ENCODE measurements at places on chromosomes 13 and 19.

DNA sequence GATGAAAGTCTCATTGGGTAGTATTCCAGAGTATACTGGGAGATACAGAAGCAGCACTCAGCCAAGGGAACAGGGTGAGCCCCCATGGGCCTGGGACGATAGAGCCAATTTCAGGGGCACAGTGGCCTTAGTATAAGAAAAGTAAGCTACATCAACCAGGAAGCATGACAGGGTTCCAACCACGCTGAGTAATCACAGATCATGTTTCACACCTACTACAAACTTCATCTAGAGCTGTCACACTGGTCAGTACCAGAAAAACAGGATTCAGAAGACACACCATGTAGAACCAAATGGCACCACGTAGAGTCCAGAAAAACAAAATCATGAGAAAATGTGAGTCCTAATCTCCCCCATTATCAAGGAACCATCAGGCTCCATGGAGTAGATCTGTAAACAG lies 1292.4 kb upstream of the MIR17HG start:
- no peak for DNase-seq

DNA sequence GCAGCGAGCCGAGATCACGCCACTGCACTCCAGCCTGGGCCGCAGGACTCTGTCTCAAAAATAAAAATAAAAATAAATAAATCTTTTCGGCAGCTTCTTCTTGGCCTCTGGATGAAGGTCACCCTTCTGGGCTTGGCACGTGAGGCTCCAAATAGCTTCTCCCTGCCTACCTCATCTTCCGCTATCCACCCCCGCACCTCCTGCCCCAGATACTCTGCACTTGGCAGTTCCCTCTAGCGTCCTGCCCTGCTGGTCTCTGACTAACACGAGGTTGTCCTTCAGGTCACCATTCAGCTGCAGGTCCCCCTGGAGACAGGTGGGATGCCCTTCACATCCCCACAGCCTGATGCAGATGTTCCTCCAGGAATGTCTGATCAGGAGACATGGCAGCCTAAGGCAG lies 8.5 kb upstream of the CCL25 start:
- DNase-seq: no peak

DNA sequence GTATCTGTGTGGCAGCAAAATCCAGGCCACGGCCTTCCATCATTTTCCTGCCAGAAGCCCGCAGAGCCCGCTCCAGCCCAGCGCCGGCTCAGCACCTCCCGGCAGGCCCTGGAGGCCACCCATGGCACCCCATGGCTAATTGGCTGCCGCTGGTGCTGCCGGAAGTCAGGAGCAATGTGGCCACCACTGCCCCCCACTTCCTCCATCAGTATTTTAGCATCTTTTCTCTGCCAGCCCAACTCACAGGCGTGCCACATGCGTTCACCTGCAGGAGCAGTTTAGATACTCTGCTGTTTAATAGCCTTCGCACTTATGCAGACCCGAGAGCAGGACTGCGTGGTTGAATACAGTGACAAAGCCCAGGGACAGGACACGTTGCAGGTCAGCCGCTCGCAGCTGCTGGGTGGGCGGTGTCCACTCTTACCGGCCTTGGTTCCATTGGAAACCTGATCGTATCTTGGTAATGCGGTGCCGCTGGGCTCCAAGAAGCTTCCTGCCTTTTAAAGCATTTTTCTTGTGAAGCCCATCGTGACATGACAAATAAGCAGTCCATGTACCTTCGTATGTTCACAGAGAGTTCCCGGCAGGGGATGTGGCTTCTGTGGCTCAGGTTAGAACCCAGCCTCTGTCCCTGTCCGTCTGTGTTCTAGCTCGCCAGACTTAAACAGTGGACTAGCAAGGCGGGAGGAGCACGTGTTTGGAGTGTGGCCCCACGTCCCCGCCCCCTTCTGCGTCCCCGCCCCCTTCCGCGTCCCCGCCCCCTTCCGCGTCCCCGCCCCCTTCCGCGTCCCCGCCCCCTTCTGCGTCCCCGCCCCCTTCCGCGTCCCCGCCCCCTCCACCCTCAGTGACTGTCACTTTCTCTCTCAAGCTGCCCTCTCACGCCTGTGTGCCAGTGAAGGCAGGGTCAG lies 162.0 kb upstream of the SOX1 start:
- peak; percentile 93 for DNase-seq

- no peak for DNase-seq
These were observed 2.2 kb downstream of the CD70 start for GRCh38 chr19:6588508-6589345.

DNA sequence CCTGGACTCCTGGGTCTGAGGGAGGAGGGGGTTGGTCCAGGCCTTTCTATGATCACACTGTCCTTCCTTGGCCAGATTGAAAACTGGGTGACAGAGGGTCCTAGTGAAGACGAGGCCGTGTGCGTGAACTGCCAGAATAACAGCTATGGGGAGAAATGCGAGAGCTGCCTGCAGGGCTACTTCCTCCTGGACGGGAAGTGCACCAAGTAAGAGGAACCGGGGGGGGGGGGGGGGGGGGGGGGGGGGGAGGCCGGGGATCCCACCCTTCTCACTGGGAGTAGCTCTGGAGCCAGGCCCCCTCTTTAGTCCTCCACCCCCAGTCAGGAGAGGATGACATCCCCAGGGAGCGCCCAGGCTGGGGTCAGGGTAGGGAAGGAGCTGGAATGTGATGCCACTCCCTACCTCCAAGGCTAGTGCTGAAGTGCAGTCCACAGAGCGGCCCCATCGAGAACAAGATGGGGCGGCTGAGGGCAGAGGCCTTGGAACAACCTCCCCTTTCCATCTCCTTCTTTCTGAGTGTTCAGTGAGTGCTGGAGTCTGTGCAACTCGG lies 19.4 kb downstream of the CNFN start:
- no peak for DNase-seq

DNA sequence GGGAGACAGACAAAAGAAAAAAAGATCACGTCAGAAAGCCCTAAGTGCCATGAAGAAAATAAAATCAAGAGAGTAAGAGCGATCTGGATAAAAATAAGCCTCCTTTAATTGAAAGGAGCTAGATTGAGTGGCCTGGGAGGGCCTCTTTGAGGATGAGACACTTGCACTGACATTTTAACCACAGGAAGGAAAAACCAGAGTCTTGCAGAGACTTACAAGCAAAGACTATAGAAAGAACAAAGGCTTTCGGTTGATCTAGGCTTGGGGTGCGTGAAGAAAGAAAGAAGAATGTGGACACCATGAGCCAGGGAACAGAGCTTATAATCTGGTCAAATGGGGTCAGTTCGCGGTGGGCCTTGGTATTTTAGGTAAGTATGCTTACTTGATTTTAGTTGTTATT lies 342.7 kb downstream of the COG6 start:
- no peak for DNase-seq

- no peak for DNase-seq
These were observed 184.2 kb downstream of the SUCLA2 start for GRCh38 chr13:47816831-47817230.

DNA sequence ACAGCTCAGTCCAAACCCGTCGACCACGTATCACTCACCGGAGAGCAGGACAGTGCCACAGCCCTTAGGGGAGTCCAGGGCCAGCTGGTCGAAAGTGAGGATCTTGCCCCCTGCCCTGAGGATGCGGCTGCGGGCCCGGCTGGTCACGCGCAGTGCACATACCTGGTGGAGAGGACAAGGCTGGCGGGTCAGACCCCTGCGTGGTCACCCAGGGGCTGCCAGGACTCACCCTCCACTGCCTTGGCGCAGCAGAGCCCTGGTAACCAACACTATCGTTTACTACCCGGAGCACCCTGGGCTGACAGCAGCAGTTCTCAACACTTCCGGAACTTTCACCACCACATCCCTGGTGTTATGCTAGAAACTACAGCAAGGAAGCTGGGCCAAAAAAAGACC lies 1.2 kb upstream of the FAM83E start:
- no peak for DNase-seq

GRCh38 chr13:34156841-34157365 lies 339.0 kb downstream of the RFC3 start:
- DNase-seq: no peak

DNA sequence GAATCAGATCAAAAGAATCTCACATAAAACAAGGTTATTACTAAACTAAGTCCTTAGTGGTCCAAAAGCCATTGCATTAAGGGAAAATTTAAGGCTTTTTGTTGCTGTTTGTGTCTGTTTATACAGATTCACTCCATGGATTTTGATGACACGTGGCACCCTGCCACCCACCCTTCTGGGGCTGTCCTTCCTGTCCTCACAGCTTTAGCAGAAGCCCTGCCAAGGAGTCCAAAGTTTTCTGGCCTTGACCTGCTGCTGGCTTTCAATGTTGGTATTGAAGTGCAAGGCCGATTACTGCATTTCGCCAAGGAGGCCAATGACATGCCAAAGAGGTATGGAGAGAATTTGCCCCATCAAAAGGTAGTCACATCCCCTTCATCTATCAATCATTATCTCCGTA lies 6.9 kb downstream of the ACOD1 start:
- no peak for DNase-seq

DNA sequence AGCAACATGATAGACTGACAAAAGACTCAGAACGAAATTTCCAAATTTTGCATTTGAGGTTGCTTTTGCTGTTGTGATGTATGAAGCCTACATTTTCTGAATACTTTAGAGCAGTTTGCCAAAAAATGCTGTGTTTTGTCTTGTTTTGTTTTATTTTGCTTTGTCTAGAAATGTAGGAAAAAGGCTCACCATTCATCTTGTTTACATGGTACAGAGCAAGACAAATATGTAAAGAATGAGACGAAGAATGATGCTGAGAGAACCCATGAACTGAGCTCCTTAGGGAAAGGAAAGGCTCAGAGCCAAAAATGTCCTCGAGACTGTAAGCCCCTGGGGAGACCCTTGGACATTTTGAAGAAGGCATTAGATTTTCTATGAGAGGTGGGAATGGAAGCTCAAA lies 6.8 kb upstream of the SPART start:
- DNase-seq: no peak

GRCh38 chr13:94128430-94128829 lies 351.1 kb downstream of the DCT start:
- DNase-seq: no peak

DNA sequence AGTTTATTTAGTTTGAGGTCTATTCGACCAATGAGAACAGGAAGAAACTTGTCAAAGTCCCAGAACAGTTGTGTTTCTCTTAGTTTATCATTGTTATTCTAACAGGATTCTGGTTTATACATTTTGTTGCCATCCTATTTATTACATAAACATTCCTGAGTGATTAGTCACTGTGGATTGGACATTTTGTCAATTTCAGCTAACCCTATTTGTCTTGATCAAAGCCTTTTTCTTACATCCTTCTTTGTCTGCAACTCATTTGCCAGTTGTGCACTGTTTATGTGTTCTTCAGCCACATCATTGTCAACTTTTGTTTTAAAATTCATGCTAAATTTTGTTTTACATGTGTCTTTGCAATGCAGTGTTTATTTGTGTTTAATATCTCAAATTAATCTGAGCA lies 886.0 kb upstream of the SLC10A2 start:
- no peak for DNase-seq

- DNase-seq: no peak
These were observed 329.3 kb downstream of the SUCLA2 start for GRCh38 chr13:47671776-47672175.

GRCh38 chr19:55489711-55490477 lies 1.7 kb downstream of the SSC5D start:
- DNase-seq: no peak

DNA sequence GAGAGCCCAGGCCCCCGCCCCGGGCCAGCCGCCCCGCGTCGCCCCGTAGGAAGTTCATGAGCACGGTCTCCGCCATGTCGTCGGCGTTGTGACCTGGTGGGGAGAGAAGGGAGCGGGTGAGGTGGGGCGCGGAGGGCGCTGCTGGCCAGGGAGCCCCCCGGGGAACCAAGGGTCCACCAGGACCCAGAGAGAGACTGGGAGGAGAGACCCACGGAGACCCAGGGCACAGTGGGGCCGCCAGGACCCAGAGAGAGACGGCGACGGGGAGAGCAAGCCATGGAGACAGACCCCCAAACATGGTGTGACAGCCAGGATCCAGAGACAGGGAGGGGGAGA lies 9.2 kb downstream of the CTU1 start:
- no peak for DNase-seq

DNA sequence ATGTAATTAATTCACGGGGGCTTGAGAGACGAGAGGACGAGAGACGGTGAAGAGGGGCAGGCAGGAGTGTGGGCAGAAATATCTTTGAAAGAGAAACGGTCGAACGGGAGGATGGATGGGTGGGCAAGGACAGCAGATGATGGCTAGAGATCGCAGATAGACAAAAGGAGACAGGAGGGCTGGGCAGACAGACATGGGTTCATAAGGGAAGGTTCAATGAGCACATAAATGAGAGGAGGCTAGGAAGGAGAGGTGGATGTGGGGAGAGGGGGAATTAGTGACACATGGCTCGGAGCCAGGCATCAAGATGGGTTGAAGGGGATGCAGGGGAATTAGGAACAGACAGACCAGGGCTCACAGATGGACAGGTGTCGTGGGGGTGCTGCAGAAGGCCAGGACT lies 1.1 kb downstream of the SYT3 start:
- no peak for DNase-seq
